ENCODE measurements at places on chromosomes 5 and 9.

GRCh38 chr9:36876056-36876455 is 158.0 kb downstream of the PAX5 start:
- DNase-seq, result no peak

DNA sequence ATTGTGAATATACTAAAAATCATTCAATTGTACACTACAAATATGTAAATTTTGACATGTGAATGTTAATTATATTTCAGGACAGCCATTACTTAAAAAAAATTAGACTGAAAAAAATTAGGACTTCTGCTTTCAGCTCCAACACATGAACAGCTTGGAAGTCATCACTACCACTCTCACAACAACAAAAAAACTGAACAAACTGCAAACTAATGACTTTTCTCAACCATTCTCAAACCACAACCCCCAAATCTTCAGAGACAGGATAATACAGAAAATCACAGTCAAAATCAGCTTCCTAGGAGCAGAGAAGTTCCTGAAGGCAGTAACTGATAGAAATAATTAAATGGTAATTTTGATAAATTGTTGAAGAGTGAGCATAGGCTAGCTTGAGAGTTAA is 686.4 kb downstream of the TLE1 start:
- no peak for DNase-seq

DNA sequence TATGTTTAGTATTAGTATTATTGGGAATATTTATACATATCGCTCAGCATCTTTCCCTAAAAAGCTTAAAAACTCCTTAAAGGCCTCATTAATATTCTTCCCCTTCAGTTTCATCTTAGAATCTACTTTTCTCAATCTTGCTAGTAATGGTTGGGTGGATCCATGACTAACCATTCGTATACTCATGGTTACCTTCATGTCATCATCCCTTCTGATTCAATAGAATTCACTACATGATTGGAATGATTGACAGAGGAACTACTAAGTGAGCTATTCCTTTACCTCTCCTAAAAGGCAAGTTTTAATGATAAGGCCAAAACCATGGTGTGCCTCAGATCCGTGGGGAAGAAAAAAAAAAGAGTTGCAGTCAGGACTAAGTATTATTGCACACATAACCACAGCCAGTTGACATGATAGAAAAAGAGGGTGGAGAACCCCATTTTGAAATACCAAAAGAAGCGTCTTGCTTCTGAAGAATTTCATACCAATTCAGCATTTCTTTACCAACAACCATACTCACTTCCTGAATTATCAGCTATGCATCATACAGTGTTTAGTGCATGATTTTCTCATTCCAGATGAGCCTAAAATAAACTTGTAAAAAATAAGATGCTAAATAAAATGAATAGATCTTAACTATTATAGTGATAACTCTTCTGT is 624.6 kb downstream of the PDE4D start:
- DNase-seq, result no peak

GRCh38 chr9:6149315-6149714 is 66.3 kb upstream of the IL33 start:
- no peak for DNase-seq
